ENCODE measurements at places on chromosomes 5 and 9.

GRCh38 chr5:43401827-43402226 is 10.4 kb downstream of the CCL28 start:
- DNase-seq, result no peak

DNA sequence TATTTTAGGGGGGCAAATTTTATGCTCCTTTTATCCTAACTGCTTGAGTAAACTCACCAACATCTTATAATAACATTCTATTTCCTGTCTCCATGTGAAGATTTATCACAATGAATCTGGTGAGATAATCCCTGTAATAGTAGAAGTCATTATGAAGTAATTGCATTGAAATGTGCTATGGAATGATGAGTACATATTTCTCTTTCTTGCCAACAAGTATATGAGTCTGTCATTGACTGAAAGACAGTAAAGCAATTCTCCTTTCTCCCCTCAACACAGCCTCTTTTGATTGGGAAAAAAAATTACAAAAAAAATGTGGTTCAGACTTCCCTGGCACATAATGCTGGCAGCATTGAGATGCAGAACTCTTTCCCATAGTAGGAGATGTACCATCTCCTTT is 459.2 kb upstream of the RGMB start:
- DNase-seq, result no peak

- DNase-seq, result no peak
These were observed 138.4 kb upstream of the KIF2A start for GRCh38 chr5:62167561-62168057.

GRCh38 chr5:134555890-134556311 is 30.4 kb downstream of the JADE2 start:
- DNase-seq, result peak; percentile 69

GRCh38 chr5:40478766-40479165 is 200.9 kb upstream of the PTGER4 start:
- DNase-seq, result no peak

DNA sequence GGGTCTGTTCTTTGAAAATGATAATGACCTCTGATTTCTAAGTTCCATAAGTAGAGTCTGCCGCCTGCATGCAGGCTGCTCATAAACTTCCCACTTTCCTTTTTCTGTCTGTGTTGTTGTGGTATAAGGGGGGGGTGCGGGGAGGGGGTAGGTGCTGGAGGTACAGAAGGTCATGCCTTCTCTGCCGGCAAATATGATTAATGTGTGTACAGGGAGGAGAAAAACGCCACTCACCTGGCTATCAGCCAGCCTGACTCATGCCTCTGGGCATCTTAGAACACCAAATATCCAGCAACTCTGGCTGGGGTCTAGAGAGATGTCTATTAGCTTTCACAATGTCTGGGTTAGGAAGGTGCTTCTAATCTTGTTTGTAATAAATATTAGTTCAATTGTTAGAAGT is 128.3 kb downstream of the EFNA5 start:
- DNase-seq, result no peak

DNA sequence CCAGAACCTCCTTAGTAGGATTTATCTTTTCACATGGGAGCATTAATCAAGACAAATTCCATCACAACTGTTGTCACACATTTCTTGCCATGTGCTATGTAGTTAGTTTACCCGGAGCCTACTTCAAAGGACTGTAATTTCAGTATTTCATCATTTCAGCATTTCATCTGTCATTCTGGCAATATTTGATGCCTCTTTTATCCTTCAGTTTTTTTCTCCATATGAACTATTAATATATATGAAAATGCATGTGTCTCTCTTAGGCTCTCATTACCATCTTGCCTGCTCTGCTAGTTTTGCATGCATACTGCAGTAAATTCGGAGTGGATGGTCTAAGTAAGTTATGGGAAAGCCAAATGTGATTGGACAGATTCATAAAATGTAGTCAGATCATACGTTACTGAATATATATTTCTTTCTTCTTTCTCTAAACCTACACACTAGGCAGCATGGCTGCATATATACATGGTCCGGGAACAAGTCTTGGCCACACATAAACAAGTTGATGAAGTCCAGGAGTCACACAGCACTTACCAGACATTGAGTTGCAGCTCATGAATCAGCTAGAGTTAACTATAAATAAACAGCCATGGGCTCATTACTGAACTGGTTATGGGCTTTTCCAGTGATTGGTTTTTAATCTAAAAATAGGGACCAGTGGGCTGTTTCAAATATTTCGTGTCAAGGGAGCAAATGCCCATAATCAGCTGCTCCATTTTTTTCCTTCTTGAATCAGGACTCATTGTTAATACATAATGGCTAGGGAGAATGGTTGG is 46.6 kb downstream of the SPATA31D1 start:
- DNase-seq, result no peak

DNA sequence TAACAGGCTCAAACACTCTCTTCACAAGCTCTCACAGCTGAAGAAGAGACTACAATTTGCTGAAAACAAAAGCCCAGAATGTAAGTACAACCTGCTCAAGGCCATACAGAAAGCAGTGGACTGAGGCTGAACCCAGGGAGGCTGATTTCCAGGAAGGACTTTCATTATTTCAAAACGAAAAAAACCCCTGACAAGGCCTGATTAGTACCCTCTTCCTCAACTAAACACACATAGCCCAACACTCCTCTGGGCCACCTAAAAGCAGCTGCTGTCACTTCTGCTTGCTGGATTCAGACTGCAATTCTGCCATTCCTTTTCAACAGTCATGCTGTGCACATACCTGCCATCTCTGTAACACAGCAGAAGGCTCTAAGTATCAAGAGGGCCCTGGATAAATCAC is 18.2 kb downstream of the NRG2 start:
- DNase-seq, result no peak

- no peak for DNase-seq
These were observed 795 bp upstream of the STOML2 start for GRCh38 chr9:35103660-35104191.

- DNase-seq, result no peak
These were observed 104.6 kb upstream of the IRX1 start for GRCh38 chr5:3490957-3491507.

Measured in stimulated activated CD8-positive, alpha-beta memory T cell treated with anti-CD3 and anti-CD28 coated beads, Interleukin-7, amount 100 ng/mL, for 24 hours (primary cell).